ENCODE measurements at places on chromosomes 6 and 20.

DNA sequence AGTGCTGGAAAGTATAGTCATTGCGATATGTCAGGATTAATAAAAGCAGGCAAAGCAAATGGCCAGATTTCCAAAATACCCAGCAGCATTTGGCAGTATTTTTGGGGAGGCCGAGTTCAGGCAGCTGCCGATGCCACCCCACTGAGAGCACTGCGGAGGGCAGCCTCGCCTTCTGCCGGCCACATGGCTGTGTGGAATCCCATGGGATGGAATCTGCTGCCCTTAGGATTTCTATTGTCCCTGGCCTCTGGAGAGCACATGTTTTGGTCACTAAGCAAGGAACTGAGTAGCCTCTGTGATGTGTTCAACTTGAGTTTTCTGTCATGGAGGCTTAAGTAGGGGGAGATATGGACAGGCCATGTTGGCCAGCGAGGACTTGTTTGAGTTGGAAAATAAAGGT is 123.0 kb downstream of the FARS2 start:
- DNase-seq: no peak

GRCh38 chr6:4640139-4640538 is 136.1 kb upstream of the CDYL start:
- DNase-seq: no peak

GRCh38 chr6:137708481-137708880 is 158.6 kb upstream of the TNFAIP3 start:
- DNase-seq: no peak

DNA sequence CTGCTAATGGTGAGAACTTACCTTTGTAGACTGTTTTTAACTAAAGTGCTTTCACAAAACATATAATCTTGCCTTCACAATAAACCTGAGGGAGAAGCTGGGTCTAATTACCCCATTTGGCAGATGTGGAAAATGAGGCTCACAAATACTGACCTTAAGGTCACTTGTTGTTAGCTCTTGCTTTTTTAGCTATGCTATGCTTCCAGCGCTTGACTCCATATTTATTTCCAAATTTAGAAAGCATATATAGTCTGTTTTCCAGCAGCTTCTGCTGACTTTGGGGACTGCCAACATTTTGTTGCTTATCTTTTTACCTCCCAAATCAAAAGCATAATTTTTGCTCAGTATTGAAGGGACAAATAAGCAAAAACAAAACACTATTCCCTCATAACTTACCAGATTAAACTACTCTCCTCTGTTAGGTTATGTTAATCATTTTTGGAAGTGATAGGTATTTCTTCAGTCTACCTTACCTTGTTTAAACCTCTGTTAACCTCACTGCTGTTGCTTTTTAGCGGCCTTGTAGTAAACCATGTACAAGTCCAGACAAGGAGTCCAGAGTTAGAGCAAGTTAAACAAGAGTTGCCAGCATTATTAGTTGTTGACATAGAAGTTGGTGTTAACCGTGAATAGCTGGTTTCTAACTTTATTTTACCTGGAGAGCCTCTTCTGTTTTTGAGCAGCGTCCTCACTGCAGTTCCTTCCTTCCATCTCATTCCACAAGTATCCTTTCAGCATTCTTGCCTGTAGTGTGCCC is 4.9 kb upstream of the BTBD3 start:
- DNase-seq: no peak

- DNase-seq: no peak
These were observed 295 bp upstream of the TBC1D22B start for GRCh38 chr6:37257320-37257633.

DNA sequence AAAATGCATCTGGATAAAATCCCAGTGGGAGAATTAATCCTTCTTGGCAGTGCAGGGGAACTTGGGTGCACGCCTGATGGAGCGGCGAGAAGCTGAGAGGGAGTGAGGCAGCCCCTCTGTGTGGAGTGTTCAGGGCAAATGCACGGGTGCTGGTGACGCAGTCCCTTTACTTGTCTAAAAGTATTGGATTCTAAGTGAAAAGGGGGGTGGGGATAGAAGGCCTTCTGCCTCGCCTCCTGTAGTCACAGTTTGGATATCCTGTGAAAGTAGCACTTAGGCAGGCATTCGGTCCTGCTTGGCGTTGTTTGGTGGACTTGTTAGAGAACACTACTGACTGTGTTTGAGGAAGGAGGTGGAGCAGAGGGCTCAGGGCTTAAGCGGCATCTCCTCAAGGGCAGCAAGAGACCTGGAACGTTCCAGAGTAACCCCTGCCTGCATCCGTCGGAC is 39.3 kb downstream of the PHACTR3 start:
- no peak for DNase-seq

GRCh38 chr6:83218646-83219045 is 25.5 kb downstream of the RWDD2A start:
- no peak for DNase-seq

DNA sequence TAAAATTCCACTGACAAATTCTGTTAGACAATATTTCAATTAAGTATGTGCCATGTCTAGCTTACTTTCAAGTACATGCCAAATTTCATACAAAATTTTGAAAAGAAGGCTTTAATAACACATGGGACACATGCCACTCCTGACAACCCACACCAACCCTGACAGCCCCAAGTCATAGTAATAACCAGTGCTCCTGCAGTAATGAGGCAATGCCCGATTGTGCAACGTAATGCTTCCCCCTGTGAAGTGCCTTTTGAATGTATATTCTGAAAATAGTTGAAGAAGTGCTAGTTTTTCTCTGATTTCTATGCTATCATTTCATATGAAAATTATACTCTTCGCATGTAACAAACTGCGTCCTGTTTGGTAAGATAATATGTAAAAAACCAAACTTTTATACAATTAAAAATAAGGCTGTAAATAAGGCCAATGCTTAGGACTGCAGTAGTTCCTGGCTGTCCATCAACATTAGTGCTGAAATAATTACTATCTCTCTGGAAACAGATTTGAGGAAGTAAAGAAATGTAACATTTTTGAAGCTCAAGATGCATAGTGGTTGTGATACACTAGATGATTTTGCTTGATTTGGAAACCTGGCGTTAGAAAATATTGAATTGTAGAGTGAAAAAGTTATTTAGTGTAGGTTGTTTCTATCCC is 125.8 kb upstream of the BCLAF1 start:
- no peak for DNase-seq

DNA sequence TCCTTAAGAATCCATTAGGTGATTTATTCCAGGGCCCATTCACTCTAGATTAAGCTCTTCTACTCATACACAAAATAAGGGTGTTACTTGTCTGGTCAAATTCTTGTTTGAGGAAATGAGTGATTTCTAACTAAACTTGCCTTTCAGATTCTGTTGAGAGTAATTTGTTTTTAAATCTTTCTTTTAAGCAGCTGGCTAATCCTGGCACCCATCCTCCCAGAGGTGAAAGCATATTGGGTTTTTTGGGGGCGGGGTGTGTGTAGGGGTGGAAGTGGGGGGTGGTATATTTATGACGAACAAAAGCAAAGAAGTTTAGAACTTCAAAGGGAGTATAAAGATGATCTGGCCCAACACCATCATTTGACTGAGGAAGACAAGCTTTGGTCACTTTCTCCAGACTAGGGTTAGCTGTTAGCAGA is 94.7 kb downstream of the RTN4IP1 start:
- DNase-seq: no peak

GRCh38 chr6:25576919-25577318 is 75.1 kb upstream of the SCGN start:
- no peak for DNase-seq

DNA sequence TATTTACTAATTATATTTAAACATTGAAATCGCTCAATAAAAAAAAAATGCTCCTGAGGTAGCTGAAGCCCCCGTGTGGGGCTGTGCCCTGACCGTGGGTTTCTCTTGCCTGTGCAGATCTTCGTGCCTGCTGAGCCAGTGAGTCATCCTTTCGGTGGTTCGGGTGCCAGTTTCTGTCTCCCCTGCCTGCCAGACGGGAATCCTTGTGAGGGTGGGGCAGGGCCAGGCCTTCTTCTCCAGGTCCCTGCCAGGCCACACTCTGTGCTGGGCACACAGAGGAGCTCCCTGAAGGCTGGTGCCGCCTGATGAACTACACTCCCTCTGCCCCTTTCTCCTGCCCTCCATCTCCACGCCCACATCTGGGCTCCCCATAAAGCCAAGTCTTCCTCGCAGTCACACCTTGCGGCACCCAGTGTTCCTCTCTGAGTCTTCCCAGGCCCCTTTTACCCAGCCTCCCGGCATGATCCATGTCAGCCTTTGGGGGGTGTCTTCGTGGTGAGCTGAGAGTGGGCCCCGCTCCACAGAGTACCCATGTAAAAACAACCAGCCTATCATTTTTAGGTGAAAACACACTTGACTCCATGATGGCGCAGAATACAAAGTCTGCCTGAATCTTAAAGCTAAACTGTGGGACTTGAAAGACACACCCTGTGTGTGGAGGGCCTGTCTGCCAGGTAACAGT is 19.3 kb downstream of the FGD2 start:
- DNase-seq: no peak

DNA sequence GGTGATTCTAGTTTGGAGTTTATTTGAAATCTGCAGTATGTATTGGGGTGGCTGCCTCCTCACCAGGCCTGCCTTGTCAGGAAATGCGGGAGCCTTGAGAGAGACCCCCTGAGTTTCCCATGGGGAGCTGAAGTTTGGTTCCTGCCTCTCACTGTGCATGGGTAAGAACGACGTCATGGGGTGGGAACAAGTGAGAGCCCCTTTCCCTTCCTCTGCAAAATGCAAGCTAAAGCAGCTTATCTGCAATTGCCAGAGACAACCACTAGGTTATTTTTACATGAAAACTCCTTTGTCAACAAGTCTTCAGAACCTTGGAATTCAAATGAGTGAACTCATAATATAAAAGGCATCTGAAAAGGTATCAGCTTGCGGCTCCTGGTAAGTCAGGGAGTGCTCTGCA is 58.4 kb downstream of the TMEM170B start:
- no peak for DNase-seq

- DNase-seq: no peak
These were observed 29.9 kb downstream of the SGK1 start for GRCh38 chr6:134287859-134288537.

GRCh38 chr20:9743871-9744270 is 95.0 kb downstream of the PAK5 start:
- no peak for DNase-seq

DNA sequence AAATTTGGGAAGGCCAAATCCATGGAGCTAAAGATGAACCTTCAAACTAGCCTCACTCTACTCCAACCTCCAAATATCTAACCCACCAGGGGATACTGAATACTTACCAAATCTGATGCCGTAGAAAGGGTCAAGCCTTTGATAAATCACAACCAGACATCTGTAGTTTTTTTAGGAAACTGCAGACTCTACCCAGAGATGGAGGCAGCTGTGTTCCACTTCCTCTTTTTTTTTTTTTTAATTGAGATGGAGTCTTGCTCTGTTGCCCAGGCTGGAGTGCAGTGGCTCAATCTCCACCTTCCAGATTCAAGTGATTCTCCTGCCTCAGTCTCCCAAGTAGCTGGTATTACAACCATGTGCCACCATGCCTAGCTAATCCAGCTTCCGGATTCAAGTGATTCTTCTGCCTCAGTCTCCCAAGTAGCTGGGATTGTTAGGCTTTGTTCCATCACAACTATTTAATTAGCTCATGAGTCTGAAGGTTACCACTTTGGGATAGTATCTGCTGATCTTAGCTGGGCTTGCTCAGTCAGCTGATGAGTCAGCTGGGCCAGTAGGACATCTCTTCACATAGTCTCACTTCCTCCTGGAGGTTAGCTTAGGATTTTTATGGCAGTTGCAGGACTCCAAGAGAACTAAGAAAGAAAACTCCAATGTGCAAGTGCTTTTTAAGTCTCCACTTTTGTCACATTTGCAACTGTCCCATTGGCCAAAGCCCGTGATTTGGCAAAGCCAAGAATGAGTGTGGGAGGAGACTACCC is 13.3 kb downstream of the FRK start:
- no peak for DNase-seq

DNA sequence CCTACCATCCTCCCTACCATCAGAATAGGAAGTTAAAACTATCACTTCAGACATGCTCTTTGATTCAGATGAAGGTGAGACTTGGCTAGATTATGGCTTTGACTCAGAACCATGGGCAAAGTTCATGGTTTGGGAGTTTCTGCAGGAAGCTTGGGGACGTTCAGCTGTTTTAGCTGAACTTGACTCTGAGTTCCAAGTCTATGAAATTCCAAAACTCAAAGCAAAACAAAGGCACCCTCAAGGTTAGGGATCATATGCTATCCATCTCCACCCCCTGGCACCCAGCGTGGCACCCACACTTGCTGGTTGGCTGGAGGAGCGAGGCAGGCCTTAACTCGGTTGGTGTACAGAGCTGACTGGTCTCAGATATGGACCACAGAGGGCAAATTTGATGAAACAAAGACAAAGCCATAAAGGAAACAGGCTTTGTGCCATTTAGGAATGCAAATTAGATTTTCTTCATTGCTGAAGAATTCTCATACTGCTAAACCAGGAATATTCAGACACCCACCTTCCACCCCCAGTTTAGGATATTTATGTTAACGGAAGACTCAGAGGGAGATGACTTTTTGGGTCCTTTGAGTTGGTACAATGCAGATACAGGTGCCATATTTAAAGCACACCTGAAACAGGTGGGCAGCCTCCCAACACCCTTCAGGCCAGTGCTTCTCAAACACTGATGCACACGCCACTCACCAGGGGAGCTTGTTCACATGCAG is 88.4 kb upstream of the SLC22A16 start:
- DNase-seq: no peak

DNA sequence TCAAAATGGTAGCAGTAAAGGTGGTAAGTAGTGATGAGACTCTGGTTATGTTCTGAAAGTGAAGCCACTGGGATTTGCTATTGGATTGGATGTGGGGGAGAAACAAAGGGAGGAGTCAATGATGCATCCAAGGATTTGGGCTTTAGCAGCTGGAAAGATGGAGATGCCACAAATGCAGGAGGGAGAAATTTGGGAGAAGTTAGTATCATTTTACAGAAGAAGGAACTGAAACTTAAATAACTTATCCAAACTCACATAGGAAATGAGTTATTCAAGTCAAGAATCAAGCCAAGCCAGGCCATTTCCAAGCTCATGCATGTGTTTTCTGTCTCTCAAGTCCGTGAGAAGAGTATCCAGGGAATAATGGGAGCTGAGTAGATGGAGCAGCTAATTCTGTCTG is 155.1 kb upstream of the TNFAIP3 start:
- DNase-seq: no peak

- peak; percentile 20 for DNase-seq
These were observed 556 bp upstream of the SCAF8 start for GRCh38 chr6:154732538-154733182.
